ENCODE measurements at places on chromosomes 11 and 22.
A peak's percentile ranks its signal among the peaks of the same experiment; 100 is the strongest.

DNA sequence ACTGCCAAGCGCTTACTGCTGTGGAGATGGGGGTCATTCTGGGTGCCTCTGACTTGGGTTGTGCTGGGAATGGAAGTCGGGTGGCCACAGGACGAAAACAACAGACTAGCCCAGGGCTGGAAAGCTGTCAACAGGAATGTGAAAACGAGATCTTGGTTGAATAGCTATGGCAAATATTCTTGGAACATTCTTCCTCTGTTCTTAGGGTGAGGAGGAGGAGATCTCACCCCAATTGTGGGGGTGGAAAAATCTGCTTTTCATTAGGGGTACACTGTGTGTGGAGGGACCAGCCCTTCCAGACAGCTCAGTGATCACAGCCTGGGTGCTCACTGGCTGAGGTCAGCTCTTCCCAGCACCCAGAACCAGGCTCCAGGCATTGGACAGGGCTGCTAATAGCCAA is 52.0 kb upstream of the PRSS23 start:
- DNase-seq, result no peak

GRCh38 chr11:36034551-36035331 is 90.9 kb downstream of the LDLRAD3 start:
- DNase-seq, result no peak

DNA sequence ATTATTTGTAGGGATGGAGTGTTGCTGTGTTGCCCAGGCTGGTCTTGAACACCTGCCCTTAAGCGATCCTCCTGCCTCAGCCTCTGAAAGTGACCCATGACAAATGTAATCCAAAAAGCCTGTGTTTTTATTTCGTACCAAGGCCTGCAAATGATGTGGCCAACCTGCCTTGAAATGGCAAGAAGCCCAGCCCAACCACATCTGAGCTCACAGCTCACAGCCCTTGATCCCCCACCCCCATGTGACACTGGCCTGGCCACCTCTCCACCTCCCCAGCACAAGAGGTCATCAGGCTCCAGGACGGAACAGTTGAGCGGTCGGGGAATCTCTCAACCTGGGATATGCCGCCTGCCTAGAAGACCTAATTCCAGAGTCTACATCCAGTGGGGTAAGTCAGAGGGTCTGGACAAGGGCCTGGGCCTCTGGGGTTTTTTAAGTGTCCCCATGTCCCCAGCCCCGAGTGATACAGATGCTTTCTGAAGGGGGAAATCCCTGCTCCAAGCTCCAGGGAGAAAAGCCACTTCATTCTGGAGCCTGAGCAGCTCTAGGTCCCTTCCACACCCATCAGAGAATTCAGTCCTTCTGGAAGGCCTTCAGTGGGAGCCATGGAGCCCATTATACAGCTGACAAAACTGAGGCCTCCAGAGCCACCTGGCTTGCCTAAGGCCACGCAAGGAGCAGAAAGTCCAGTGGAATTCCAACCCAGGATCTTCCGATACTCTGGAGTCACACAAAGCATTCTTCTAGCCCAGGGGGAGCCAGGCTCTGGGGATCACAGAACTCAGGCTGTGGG is 70.7 kb downstream of the MN1 start:
- no peak for DNase-seq

DNA sequence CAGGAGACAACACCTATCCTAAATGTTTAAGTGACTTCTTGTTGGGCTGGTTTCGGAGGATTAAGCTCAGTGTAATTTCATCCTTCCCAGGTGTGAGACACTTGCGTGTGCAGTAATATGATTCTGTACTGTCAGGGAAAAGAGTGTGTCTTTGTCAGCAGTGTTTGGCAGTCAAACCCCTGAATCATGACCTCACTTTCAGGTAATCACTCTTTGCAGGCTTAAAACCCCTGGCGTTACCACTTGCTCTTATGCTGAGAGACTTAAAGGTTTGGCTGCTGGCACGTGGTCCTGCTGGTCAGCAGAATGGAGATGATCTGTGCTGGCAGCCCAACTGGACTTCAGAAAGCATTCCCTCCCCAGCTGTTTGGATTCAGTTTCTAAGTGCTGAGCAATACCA is 56.1 kb downstream of the APIP start:
- no peak for DNase-seq

DNA sequence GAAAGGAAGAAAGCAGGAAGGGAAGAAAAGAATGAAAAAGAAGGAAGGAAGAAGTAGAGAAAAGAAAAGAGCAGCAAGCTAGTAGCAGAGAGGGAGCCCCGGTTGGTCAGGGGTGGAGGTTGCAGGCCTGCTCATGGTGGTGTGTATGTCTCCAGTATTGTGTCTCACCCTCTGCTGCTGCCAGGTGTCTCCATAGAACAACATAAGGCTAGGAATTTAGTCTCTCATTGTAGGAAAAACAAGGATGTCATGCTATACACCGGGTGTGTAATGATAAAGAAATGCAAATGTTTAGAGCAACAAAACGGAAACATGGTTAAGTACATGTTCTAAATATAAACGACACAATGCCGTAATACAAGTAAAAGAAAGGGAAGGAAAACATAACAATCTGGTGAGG is 342.5 kb downstream of the NTM start:
- DNase-seq, result no peak

DNA sequence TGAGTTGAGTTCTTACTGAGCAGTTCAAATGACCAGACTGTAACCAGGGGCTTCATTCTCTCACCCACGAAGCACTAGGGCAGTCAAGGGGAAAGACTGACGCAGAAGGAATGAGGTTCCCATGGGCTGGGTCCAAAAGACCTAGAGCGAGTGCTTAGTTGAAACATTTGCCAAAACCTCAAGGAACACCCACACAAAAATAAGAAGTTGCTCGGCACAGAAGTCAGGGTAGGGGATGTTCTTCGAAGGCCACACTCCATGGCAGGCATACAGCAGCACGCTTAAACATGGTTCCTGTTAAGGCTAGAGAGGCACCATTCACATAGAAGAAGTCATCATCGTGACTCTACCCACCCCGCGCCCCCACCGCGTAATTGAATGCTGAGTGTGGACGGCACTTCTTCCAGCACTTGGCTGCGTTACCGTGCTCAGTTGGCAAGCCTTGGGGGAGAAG is 52.9 kb downstream of the TIMP3 start:
- DNase-seq, result no peak

GRCh38 chr11:9219572-9219971 is 45.6 kb downstream of the DENND5A start:
- no peak for DNase-seq

- DNase-seq, result no peak
Observed at GRCh38 chr11:113085446-113085845, 124.2 kb downstream of the NCAM1 start.

DNA sequence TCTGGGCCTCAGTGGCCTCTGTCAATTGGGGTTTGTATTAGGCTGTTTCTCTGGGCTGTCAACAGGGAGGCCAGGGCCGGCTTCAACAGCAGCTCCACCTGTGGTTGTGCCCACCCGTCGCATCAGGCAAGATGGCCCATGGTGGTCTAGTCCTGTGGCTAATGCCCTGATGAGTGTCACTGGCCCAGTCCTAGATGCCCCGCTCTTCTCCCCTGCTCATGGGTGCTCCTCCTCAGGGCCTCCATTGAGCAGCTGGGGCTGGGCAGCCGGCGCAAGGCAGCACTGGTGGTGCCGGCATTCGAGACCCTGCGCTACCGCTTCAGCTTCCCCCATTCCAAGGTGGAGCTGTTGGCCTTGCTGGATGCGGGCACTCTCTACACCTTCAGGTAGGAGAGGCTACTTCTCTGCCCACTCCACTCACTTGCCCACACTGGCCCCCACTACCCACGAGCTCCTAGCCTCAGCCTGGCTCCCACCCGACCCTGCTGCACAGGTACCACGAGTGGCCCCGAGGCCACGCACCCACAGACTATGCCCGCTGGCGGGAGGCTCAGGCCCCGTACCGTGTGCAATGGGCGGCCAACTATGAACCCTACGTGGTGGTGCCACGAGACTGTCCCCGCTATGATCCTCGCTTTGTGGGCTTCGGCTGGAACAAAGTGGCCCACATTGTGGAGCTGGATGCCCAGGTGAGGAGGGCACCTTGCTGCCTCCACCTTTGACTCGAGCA is 5.4 kb downstream of the LARGE2 start:
- DNase-seq, result no peak

- DNase-seq, result no peak
Observed at GRCh38 chr11:78041843-78042440, 18.9 kb upstream of the KCTD14 start.

- DNase-seq, result no peak
Observed at GRCh38 chr11:11260903-11261302, 92.1 kb downstream of the CSNK2A3 start.

GRCh38 chr11:80700386-80700785 is 1259.6 kb upstream of the TENM4 start:
- no peak for DNase-seq

DNA sequence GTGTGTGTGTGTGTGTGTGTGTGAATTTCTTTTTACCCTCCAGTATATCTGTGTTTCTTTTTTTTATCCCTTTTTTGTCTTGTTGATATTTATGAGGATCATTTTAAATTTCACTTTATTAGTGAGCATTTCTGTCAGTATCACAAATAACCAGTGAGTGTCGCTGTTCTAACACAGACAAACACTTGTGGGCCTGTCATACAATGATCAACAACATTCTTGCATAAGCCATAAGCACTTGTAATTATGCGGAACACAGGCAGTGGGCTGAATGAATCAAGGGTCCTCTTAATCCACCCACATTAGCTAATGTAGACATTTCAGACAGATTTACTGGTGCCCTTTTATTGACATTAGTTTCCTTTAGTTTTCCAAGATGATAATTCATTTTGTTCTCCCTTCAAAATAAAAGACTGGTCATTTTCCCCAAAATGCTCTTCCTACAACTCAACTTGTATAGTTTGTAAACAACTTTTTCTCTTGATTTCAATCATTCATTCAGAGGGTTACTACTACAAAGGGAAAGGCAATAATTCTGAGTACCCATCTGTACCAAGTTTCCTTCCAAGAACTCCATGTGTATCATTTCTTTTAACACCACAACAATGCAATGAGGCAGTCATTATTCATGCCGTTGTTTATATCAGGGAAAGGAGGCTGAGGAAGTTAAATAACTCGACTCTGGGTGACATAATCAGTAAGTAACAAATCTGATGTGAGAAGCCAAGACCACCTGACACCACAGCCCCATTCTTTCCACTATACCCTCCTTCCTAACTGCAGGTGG is 34.5 kb upstream of the ANO3 start:
- peak; percentile 51 for DNase-seq

DNA sequence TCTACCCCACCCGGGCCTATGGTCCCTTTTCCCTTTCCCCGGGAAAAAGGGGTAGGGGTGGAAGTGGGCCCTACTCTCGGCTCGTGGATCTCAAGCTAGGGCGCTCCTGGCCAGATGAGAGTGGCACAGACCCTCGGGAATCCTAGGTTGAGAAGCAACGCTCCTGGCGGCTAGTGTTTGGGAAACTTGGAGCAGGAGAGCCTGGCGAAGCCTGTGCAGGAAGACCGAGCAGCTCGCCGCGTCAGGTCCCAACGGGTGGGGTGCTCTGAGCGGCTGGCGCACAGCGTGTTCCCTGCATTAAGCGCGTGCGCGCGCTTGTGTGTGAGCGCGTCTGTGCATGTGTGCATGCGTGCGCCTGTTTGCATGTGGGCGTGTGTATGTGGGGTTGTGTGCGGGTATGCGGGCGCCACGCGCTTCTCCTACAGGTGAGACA is 7.1 kb upstream of the FLI1 start:
- peak; percentile 16 for DNase-seq

GRCh38 chr11:7467652-7468051 is 17.7 kb upstream of the OLFML1 start:
- peak; percentile 11 for DNase-seq

GRCh38 chr22:22802339-22802970 is 85.2 kb upstream of the IGLL5 start:
- DNase-seq, result peak; percentile 48

- DNase-seq, result no peak
Observed at GRCh38 chr11:85811624-85812023, 683 bp upstream of the SYTL2 start.

DNA sequence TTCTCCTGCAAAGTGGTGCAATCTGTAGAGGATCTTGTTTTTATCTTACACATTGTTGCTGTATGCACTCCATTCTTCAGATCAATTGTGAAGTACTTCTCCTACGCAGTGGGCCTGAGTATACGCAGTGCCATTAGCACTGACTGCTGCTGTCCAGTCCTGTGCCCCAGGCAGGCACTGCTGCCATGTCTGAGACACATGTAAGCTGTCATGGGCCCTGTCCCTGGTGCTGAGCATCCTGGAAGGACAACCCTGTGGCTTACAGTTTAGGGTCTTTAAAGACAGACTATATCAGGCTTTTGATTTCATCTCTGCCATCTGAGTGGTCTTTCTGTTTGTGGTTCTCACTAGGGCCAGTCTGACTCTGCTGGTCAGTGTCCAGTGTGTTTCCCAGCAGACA is 44.8 kb upstream of the PTPN5 start:
- DNase-seq, result no peak

- no peak for DNase-seq
Observed at GRCh38 chr11:2752923-2753322, 53.1 kb upstream of the KCNQ1OT1 start.
